Foreskin keratinocyte (primary cell): ENCODE measurements at places on chromosomes 3 and 15. TPM values are rescaled to one million over a fixed set of nuclear protein-coding genes. Genes with fewer than 3 reads are reported as not detected.

GRCh38 chr15:95715116-95715903, 615.2 kb upstream of the NR2F2 start:
- no peak for DNase-seq

FBLN2 gene
- total RNA-seq, result 4.0 and 5.5 TPM in 2 replicates

FAM3D gene
- not detected in 2 replicates for total RNA-seq

- DNase-seq, result no peak
Measured at GRCh38 chr3:43769885-43770425, 79.2 kb downstream of the ABHD5 start.

ARNT2 gene
- 0.24 and 0.25 TPM in 2 replicates for total RNA-seq

DNA sequence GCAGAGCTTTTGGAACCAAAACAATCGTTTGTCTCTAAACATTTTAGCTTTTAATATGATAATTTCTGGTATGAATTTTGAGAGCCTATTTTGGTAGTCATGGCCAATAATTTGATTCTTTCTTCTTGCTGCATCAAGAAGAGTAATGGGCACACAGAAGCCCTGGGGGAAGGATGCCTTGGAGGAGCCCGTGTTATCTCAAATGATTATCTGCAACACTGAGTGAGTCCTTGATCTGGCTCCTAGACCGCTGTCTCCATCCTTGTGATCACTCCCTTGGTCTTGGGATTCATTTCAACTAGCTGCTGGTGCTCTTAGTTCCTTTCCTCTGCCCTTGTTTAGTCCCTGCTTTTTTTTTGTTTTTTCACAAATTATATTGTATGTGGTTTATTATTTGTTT, 77.9 kb upstream of the CCNL1 start:
- no peak for DNase-seq
